GM23338 (cell line): ENCODE measurements at places on chromosomes 1 and 21. TPM values are rescaled to one million over a fixed set of nuclear protein-coding genes. Genes with fewer than 3 reads are reported as not detected.
A peak's percentile ranks its signal among the peaks of the same experiment; 100 is the strongest.

DNA sequence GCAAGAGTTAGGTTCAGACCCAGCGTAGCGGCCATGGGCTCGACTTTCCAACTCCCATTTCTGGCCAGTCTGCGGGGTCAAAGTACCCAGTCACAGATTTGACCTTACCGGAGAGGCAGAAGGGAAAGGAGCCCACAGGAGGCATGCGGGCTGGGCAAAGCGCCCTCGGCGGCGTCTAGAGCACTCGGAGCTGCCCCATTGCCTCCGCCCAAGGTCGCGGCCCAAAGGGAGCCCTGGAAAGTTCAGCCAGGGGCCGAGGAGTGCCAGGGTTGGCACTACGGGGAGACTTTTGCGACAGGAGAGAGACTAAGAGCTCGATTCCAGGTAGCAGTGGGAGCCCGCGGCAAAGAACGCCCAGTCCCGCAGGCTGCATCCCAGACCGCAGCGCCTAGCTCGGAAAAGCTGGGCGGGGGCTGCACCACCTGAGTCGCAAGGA is 896 bp downstream of the KANK4 start:
- H3K4me1 ChIP-seq = no peaks in the 10 kb centered on the region; the same call in 1 of the 2 replicates
- no peaks in the 10 kb centered on the region for H3K36me3 ChIP-seq
- H3K27me3 ChIP-seq = peaks cover 55% of the 10 kb centered on the region

- DNase-seq = no peak
- H3K4me1 ChIP-seq = peaks cover 31% of the 10 kb centered on the region
- peaks cover 47% of the 10 kb centered on the region for H3K36me3 ChIP-seq
- peak overlapping the region; percentile 96 for H3K4me3 ChIP-seq
These were observed 2.5 kb downstream of the PRDX6 start for GRCh38 chr1:173479649-173480048.

DNA sequence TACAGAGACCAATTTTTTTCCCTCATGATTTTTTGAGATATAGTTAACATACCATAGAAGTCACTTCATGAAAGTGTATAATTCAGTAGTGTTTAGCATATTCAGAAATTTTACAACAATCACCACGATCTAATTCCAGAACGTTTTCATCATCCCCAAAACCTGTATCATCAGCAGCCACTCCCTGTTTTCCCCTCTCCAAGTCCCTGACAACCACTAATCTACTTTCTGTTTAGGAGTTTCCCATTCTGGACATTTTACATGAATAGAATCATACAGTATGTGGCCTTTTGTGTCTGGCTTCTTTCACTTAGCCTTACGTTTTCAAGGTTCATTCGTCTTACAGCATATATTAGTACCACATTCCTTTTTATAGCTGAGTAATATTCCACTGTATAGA is 204.2 kb upstream of the PLD5 start:
- H3K27me3 ChIP-seq = no peaks in the 10 kb centered on the region
- H3K27ac ChIP-seq = no peak overlapping the region
- H3K4me1 ChIP-seq = no peaks in the 10 kb centered on the region
- H3K36me3 ChIP-seq = no peaks in the 10 kb centered on the region

DNA sequence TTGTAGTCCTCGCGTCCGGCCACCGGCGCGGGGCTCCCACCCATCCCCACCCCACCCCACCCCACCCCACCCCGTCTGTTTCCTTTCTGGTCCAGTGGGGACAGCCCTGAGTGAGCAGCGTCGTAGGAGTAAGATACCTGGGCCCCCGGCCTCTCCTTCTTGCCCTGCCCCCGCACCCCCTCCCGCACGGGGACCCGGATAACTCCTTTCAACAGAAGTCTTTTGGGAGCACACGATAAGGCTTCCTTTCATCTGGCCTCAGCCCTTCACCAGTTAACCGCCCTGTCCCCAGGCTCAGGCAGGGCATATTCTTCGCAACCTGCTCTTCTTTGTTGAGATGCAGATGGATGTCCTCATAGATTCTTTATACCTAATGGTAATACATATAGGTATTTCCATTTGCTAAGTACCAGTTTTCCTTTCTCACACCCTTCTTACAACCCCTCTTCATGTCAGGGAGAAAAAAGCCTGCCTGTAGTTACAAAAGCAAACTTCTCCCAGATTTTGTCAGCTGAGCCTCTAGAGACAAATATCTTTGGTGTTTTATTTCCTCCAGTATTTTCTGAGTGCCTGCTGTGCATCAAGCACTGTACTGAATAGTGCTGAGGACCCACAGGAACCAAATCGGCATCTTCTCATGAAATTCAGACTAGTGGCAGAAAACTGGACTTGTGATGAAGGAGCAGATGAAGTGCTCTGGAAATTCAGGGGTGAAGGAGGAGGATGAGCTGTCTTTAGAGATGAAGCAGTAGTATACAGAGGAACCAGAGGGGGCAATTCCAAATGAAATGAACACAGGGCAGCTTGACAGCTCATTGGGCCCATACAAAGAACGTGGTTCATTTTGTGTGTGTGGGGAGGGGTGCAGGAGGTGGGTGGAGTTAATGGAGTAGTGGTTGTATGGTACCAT is 33.6 kb downstream of the SLC2A1 start:
- peak overlapping the region; percentile 83; the same call in 1 of the 2 replicates for H3K27ac ChIP-seq
- peak; percentile 75 for DNase-seq
- H3K27me3 ChIP-seq = no peaks in the 10 kb centered on the region
- H3K36me3 ChIP-seq = peaks cover 23% of the 10 kb centered on the region
- peaks cover 20% of the 10 kb centered on the region for H3K4me1 ChIP-seq
- peak overlapping the region; percentile 59 for H3K4me3 ChIP-seq

DNA sequence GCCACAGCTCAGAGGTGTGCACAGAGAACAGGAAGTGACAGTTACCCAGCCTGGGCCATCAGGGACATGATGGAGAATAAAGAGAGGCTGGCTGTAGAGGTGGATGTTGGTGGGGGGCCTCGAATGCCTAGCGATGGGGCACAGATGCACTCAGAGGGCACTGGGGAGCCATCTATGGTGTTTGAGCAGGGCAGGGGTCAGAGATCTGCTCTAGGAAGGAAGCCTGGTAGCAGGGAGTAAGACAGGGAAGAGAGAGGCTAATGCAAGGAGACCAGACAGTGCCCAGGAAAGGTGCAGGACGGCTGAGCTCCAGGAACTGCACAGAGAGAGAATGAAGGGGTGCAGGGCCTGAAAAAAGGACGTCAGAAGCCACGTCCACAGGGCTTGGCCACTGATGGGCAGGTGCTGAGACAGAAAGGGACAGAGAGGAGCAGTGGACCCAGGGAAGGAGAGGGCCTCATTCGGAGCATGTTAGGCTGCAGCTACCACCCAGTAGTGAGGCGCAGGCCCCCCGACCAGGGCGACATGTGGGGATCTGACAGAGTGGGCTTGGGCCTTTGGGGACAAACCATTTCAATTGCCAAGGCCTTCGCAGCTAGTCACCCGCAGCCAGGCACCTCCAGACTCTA is 1.1 kb upstream of the KCNAB2 start:
- H3K36me3 ChIP-seq = no peaks in the 10 kb centered on the region
- H3K27ac ChIP-seq = no peak overlapping the region
- H3K27me3 ChIP-seq = no peaks in the 10 kb centered on the region

DNA sequence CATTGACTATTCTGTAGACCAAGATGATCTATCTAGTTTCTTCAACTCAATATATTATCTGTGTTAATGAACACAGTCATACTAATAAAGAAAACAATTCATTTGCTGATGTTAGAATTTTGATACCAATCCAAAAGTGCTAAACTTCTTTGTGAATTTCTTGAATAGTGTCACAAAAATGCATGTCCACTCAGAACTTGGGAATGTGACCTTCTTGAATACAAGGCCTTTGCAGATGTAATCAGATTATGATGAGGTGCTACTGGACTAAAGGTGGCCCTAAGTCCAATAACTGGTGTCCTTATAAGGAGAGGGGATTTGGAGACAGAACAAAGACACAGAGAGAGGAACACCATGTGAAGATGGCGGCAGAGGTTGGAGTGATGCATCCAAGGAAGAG is 305.8 kb upstream of the ZP4 start:
- H3K4me1 ChIP-seq = peaks cover 7% of the 10 kb centered on the region; the same call in 1 of the 2 replicates
- no peak for DNase-seq
- H3K36me3 ChIP-seq = no peaks in the 10 kb centered on the region
- no peak overlapping the region for H3K4me3 ChIP-seq
- no peak overlapping the region for H3K27ac ChIP-seq

GRCh38 chr1:158996998-158997397 is 12.7 kb upstream of the IFI16 start:
- no peaks in the 10 kb centered on the region for H3K36me3 ChIP-seq
- no peak for DNase-seq
- H3K27me3 ChIP-seq = no peaks in the 10 kb centered on the region
- H3K4me1 ChIP-seq = peaks cover 13% of the 10 kb centered on the region; the same call in 1 of the 2 replicates

DNA sequence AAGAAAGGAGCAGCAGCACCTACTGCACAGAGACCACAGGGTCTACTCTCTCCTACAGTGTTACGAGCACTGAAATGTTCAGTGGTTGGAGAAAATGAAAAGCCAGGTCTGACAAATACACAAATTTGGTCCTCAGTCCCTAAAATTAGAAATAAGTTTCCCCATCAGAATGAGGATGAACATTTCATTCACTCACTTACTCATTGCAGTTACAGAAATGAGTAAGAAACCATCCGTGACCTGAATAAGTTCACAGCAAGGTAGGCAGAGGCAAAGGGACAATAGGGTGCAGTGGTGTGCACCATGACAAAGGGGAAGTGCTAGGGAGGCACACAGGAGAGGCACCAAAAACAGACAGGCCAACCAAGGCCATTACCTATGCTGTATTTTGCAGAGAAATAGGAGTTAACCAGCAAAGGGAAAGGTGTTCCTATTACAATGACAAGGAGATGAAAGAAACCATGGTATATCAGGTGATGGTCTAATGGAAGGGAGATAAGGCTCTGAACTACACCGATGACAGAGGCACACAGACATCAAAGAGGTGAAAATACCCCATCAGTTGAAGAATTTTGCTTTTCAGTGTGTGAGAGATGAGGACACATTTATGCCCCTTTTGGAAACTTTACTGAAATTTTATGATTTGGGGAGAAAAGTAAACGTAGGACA is 29.4 kb downstream of the VAV3 start:
- H3K4me1 ChIP-seq = peaks cover 23% of the 10 kb centered on the region
- H3K27ac ChIP-seq = no peak overlapping the region
- no peak for DNase-seq
- H3K27me3 ChIP-seq = no peaks in the 10 kb centered on the region
- H3K4me3 ChIP-seq = no peak overlapping the region

DNA sequence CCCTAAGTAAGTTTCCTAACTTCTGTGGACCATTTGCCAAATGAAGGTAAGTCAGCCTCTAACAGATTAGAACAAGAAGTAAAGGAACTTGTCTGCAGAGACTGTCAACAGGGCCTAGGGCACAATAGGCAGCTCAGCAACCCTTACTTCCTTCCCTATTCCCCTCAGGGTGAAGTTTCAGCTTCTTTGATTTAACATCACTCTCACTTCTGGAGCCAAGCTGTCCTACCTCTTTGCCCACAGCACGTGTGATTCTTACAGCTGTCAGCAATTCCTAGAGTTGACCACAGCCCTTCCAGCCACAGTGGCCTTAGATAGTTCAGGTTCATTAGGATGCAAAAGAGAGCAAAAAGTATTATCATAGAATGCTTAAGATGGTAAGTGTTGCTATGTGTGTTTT is 7.6 kb upstream of the EIF4G3 start:
- H3K27me3 ChIP-seq = peaks cover 84% of the 10 kb centered on the region
- no peak overlapping the region for H3K27ac ChIP-seq
- no peaks in the 10 kb centered on the region for H3K4me1 ChIP-seq
- H3K4me3 ChIP-seq = no peak overlapping the region

DNA sequence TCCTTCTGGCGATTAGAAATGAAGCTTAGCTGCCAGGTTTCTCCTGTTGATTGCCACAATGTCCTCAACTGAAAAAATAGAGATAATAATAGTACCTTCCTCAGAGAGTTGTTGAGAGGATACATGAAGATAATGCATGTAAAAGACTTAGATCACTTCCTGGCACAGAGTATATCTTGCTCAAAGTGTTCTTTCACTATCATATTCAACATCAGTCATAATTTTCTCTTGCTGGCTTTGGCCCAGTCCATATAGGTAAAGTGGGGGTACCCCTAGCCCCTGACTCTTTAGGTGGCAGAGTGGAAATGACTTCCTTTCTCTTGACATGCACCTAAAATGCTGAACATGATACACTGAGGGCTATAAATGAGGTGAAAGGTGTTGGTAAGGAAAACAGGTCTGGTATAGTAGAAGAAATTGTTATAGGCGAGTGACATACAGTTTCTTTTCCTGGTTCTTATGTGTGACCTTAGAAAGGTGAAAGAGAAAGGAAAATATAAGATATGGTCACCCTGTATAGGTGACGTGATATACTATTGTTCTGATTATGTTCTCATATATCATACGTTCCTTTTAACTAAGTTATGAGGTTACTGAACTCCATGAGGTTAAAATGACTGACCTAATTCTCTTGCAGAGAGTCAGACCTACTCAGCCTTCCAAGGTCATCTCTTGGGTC is 209.9 kb upstream of the DEPDC1 start:
- no peaks in the 10 kb centered on the region for H3K27me3 ChIP-seq
- no peaks in the 10 kb centered on the region for H3K4me1 ChIP-seq
- H3K27ac ChIP-seq = no peak overlapping the region

DNA sequence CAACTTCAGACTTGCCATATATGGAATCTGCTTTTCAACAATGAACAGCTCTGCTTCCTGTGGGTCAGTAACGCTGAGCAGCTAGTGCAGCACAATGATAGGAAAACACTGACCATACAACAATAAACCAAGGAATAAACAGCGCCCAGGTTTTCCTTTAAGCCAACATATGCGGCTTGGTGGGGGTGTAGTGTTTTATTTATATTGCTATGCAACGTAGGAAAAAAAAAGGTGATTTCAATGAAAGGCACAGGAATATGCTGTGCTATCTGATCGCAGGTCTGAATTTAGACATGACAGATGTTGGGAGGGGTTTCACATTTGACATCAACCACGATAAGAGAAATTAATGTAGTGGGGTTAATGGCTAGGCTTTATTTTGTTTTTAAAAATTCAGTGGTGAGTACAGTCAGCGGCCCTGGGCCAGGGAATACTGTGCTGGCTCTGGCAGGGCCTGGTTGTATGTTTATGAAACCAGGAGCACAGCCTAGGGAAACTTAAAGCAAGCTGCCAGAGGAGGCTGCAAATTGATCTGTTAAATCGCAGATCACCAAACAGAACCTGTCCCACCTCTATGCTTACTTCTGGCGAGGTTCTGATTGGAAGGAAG is 4.3 kb downstream of the TSPAN2 start:
- H3K4me3 ChIP-seq = no peak overlapping the region
- no peaks in the 10 kb centered on the region for H3K27me3 ChIP-seq
- no peaks in the 10 kb centered on the region for H3K36me3 ChIP-seq
- peak; percentile 15 for DNase-seq

PCSK9 gene
- polyA plus RNA-seq = 77.6 and 78.0 TPM in 2 replicates

KCNC4 gene
- polyA plus RNA-seq = 3.4 and 3.5 TPM in 2 replicates

PCBP3 gene
- polyA plus RNA-seq = 6.5 and 7.1 TPM in 2 replicates

PPM1J gene
- polyA plus RNA-seq = 17.9 and 19.0 TPM in 2 replicates

KNCN gene
- polyA plus RNA-seq = not detected in 2 replicates

USH2A gene
- 0.03 and 0.26 TPM in 2 replicates for polyA plus RNA-seq

FAM167B gene
- 2.2 TPM in 2 replicates for polyA plus RNA-seq
